NCI-H226 (cell line): ENCODE measurements at places on chromosomes 7 and 10.

DNA sequence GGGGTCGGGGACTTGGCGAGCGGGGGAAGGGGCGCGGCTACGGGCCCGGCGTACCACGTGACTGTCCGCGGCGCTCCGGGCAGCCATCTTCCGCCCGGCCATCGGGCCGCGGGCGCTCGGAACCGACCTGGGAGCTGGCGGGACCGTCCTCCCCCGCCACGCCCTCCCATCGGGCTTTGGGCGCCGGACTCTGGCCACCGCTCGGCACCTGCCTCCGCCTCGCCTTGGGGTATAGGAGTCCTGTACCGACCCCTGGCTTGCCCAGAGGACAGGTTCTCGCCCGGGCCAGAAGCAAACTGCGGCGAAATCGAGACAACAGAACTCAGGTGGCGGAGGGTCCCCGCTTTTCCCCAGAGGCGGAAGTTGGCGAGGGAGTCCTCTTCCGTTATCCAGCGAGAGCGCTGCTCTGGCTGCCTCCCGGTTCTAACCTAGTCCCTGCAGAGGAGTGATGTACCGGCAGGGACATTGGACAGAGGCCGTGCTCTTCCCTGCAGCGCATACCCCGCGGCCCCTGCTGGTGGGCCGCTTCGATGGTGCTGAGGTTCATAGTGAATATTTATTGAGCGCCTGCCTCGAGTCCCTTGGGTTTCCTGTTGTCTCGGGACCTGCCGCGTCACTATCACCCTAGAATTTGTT lies 1.2 kb upstream of the SGMS1 start:
- peak; percentile 71 for DNase-seq

GRCh38 chr7:74587435-74588126 lies 69.9 kb upstream of the GTF2I start:
- peak; percentile 90 for DNase-seq

GRCh38 chr7:28382144-28382543 lies 30.2 kb upstream of the CREB5 start:
- DNase-seq = no peak

DNA sequence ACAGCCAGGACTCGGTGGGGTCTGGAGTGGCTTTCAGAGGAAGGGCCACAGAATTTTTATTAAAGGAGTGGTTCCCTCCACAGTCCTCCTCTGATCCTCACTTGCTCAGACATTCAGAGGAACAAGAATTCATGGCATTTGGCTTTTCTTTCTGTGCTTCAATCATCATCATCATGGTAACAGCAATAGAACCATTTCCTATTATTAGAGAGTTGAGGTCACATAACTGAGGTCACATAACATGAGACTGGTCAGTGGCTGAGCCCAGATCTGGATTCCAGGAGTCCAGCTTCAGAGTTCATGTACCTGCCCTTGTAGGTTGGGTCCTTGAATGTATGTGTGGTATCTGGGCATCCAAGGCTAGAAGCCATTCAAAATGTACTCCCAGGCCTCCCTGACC lies 177.3 kb upstream of the GRB10 start:
- DNase-seq = no peak

- DNase-seq = no peak
These were observed 1265.8 kb downstream of the REEP3 start for GRCh38 chr10:64786989-64787388.

DNA sequence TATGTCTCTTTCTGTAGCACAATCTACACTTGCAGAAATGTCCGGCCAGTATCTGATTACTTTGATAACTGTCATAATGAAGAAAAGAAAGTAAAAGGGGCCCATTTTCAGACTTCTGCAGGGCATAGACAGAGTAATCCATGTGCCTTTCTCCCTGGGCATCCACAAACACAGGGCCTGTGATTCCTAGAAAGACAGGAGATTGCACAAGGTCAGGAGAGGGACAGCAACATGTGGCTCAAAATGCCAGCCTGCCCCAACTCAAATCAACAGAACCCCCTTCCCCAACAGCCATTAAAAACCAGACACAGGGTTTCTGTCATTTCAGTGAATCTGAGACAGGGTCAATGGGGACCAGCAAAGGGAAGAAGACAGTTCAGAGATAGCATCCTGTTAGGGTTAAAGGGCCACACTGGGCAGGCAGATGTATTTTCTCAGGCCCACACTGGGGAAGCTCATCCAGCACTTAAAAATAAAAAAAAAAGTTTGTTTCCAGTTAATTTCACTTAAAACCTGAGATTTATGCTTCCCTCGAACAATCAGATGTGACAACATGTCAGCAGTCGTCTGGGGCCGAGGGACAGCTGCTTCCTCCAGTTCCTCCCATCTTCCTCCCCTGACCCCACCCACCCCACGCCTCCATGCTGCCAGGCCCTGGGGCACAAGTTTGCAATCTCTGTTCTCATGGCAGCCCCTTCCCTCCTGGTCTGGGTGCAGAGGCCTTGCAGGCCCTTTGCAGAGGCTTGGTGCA lies 30.7 kb upstream of the ACSL5 start:
- DNase-seq = no peak

DNA sequence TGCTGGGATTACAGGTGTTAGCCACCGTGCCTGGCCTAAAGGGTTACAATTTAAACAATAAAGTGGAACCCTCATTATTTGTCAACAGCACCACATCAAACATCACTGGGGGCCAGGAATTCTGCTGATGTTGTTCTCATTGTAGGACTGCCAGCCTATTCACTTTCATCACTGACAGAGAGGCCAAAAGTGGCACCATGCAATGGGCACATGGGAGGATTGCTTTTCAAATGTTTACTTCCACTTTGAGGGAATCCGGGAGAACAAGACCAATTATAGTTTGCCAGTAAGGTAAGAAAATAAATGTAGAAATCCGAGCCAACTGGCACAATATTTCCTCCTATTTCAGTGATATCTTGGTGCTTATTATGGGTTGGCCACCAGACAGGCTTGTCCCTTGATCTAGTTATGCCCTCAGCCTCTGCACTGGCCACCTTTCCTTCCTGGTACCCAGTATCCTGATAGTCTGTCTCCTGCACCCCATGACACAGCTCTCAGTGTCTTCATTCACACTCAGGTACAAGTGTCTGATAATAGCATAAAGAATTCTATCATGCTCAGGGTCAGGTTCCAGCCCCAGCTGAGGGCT lies 82.6 kb downstream of the ANLN start:
- no peak for DNase-seq

GRCh38 chr10:61900829-61901792 lies at the start of gene ARID5B:
Gene ARID5B, plus strand, starts transcription at chr10:61901699. Its CDS starts 11 bp downstream, at chr10:61901710.
- DNase-seq = peak; percentile 46

DNA sequence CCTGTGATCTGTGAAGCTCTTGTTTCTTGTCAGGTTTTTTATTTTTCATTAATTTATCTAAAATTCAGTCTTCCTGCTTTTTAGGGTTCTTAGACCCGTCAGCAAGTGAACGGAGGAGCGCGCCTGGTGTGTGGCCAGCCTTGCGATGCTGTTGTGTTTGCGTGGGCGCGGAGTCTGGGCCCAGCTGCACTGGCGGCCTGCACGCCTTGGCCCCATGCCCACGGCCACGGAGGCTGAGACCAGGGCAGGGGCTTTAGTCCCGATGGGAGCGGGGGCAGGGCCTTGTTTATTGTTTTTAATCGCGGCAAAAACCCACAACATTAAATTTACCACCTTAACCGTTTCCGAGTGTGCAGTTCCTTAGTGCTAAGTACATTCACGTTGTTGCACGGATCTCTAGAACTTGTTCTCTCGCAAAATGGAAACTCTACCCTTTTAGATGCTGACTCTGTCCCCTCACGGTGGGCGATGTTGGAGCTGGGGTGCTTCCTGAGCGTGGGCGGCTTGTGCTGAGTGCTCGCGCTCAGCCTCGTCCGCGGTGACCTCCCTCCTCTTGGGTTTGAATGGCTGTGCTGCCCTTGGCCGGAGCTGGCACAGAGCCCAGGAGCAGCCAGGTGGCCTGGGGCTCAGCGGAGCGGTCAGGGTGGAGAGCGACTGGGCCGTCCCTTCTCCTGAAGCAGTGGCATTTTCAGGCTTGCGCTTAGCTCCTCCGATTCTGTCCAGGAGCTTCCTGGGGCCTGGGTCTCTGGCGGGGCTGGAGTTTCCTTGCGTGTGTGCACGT lies 69.1 kb downstream of the INPP5A start:
- DNase-seq = no peak

- no peak for DNase-seq
These were observed 327.2 kb upstream of the AKR1E2 start for GRCh38 chr10:4498711-4499251.

DNA sequence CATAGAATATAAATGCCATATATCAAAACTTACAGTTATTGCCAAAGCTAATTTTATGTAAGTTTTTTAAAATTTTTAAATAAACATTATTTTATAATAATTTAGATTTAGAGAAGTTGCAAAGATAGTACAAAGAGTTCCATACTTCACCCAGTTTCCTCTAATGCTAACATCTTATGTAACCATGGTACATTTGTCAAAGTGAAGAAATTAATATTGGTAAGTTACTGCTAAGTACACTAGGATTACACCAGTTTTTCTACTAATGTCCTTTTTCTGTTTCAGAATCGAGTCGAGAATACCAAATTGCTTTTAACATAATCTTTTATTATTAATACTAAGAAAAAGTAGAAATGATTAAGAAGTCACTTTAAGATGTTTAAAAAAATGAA lies 29.2 kb downstream of the CSGALNACT2 start:
- DNase-seq = no peak

GRCh38 chr10:15324611-15325010 lies 46.5 kb downstream of the FAM171A1 start:
- DNase-seq = no peak

GRCh38 chr7:99133766-99134564 lies 9.9 kb downstream of the SMURF1 start:
- DNase-seq = no peak

DNA sequence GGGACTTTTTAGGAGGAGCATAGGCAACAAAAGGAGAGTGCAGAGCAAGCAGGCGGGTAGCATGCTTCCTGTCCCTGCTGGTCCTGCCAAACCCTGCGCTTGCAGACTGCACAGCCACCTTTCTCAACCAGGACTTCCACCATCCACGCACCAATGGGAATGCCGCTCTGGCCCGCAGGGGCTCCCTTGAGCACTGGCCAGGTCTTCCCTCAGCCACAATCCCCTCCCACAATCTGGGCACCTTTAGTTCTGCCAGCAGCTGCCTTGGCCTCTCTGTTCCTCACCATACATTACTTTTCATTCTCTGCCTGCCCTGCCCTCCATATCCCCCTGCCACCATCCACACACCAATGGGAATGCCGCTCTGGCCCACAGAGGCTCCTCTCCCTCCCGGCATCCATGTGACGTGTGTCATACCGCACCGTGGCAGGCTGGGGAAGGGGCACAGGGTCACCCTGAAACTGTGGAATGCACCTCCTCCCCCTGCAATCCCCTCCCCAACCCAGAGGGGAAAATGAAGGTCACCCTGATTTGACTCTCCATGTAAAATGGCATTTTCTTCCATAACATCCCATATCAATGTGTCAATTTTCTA lies 97.3 kb upstream of the MACROH2A2 start:
- no peak for DNase-seq

GRCh38 chr7:17298840-17299482 lies 509 bp downstream of the AHR start:
- peak; percentile 51 for DNase-seq

GRCh38 chr7:29825775-29826529 lies 19.6 kb downstream of the WIPF3 start:
- no peak for DNase-seq

- DNase-seq = no peak
These were observed 213.1 kb downstream of the CHRM2 start for GRCh38 chr7:137081321-137082093.

- no peak for DNase-seq
These were observed 17.9 kb upstream of the BMPER start for GRCh38 chr7:33887266-33887975.

DNA sequence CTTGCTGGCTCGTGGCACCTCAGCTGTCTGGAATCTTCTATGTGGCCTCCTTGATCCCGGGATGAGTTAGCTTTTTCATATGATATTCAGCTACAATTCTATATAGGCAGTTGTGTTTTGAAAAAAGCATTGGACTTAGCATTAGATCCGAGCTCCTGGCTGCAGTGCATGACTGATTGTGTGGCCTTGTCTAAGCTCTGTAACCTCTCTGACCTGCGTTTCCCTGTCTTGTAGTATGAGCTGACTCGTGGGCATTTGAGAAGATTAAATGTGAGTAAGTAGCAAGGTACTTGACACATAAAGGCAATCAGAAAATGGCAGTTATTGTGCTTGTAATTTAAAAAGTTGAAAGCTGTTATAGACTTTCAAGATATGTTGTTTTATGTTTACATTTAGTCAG lies 85.9 kb downstream of the CCNY start:
- DNase-seq = peak; percentile 57

- no peak for DNase-seq
These were observed 262.2 kb upstream of the TCERG1L start for GRCh38 chr10:131573707-131574106.

GRCh38 chr7:84248843-84249242 lies 54.3 kb upstream of the SEMA3A start:
- DNase-seq = no peak

GRCh38 chr7:38274486-38274885 lies 1.1 kb upstream of the TARP start:
- peak; percentile 22 for DNase-seq

GRCh38 chr10:74652664-74653063 lies 173.7 kb upstream of the KAT6B start:
- DNase-seq = no peak

DNA sequence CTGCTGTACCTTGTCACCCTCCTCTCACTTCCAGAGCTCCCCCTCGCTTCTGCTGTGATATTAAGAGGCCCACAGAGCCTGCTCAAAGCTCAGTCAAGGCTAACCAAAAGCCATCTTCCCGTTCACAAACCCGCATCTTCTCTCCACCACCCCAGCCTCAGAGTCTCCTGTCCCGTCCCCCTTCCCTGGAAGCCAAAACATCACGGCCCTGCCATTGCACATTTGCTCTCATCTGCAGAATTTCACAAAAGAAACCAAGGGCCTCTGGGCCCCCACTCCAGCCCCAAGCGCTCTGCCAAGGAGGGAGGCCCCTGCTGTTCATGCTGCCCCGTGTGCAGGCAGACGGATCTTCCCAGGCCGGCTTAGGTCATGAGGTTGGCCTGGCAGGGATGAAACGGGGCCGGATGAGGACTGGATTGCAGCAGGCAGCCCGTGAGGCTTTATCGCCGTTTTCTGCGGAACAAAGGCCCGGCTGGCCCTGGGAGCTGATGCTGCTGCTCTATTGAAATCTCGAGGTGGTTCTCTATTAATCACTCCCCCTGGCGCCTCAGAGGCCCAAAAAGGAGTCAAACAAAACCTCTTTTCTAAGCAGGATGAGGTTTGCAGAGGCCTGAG lies 31.6 kb upstream of the FOXK1 start:
- DNase-seq = no peak

DNA sequence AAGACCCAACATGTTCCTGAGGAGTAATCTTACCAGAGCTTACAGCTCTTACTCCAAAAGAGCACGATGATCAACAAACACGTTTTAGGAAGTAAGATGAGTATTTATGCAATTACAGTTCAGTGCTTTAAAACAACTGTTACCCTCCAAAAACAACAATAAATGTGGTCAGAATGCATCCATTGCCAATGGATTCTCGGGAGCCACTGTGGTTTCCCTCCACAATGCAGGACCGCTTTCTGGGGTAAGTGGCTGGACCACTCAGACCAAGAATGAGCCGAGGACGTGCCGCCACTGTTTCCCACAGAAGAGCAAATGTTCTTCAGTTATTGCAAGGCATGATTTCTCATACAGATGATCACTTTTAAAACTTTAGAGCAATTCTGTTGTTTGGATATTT lies 232.3 kb upstream of the MKLN1 start:
- DNase-seq = no peak

GRCh38 chr10:132582771-132583170 lies 45.2 kb downstream of the INPP5A start:
- no peak for DNase-seq
